RKO (cell line): ENCODE measurements at places on chromosomes 3 and 15.

DNA sequence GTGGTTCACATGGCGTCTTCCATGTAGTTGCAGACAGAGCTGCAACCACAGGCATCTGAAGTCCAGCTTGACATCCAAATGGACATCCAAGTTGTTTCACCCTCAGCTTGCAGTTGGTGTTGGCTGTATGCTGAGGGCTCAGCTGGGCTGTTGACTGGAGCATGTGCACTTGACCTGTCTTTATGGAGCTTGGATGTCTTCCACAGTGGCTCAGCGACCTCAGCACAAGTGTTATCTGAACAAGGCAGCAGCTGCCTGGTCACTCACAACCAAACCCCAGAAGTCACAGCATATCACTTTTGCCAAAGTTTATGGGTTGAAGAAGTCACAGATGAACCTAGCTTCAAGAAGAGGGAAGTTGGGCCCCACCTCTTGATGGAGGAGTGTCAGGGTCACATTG lies 92.9 kb downstream of the TPRA1 start:
- DNase-seq = no peak

- no peak for DNase-seq
Observed at GRCh38 chr3:65508750-65509422, 529.8 kb downstream of the MAGI1 start.

DNA sequence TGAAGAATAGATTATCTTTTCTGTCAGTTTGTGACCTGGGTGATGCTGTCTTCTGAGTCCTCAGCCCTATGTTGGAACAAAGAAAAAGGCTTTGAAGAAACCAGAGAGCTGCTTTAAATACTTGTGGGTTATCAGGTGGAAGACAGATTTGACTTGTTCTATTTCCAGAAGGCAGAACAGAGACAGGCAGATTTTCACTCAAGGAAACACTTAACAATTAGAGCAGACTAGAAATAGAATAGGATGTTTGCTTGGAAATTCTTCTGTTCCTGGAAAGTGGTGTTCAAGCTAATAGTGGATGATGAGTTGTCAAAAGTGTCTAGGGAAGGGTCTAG lies 219.4 kb downstream of the UBE2E2 start:
- no peak for DNase-seq

DNA sequence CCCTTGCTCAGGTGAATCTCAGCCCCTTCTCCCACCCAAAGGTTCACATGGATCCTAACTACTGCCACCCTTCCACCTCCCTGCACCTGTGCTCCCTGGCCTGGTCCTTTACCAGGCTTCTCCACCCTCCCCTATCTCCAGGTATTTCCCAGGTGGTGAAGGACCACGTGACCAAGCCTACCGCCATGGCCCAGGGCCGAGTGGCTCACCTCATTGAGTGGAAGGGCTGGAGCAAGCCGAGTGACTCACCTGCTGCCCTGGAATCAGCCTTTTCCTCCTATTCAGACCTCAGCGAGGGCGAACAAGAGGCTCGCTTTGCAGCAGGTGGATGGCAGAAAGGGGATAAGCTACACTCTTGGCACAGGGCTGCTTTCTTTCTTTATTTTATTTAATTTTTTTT lies 4.5 kb downstream of the FAM131A start:
- DNase-seq = no peak

- DNase-seq = no peak
Observed at GRCh38 chr3:184663356-184663755, 48.5 kb downstream of the MAGEF1 start.

GRCh38 chr3:105518203-105518602 lies 151.5 kb downstream of the ALCAM start:
- no peak for DNase-seq

- no peak for DNase-seq
Observed at GRCh38 chr3:53500165-53500777, 5.9 kb downstream of the CACNA1D start.

- no peak for DNase-seq
Observed at GRCh38 chr3:119628390-119628789, 30.7 kb downstream of the PLA1A start.
